Naive thymus-derived CD8-positive, alpha-beta T cell (primary cell): ENCODE measurements at places on chromosomes 1 and 21.

DNA sequence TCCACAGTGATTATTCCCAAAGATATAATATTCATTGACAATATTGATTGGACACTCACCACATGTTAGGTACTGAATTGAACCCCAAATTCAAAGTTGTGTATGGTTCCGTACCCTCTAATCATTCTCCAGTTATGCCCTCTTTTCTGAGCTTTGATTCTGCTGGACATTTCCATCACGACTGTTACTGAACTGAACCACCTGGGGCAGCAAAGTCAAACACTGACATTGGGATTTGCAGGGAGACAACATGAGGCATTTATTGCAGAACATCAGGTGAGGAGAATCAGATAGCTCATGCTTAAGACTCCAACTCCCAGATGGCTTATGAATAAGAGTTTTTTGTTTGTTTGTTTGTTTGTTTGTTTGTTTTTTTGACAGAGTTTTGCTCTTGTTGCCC lies 420.9 kb downstream of the DISC1 start:
- H3K27me3 ChIP-seq = no peaks in the 10 kb centered on the region
- H3K27ac ChIP-seq = no peak overlapping the region

GRCh38 chr1:86258101-86258500 lies 101.5 kb upstream of the COL24A1 start:
- no peak overlapping the region for H3K27ac ChIP-seq
- no peak for DNase-seq
- peaks cover 4% of the 10 kb centered on the region for H3K27me3 ChIP-seq
- no peaks in the 10 kb centered on the region for H3K36me3 ChIP-seq
- H3K4me1 ChIP-seq = no peaks in the 10 kb centered on the region
- no peak overlapping the region for H3K4me3 ChIP-seq

DNA sequence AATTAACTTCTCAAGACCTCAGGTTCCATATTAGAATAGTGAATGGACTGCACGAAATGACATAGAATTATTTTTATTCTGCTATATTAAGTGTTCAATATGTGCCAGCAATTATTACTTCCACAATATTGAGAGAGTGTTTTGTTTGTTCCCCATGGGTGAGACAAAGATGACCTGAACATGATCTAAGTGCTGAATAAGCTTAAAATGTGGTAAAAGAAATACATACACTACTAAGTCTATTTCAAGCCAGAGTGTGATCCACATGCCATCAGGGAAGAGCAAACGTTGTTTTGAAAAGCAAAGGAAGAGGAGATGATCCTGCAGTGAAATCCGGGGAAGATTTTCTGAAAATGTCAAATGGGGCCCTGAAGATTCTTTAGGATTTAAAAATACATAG lies 59.8 kb upstream of the RUNX1 start:
- no peak overlapping the region for H3K27ac ChIP-seq

GRCh38 chr1:236759252-236759859 lies 35.7 kb upstream of the MTR start:
- no peaks in the 10 kb centered on the region for H3K36me3 ChIP-seq
- peaks cover 2% of the 10 kb centered on the region for H3K4me1 ChIP-seq
- no peak for DNase-seq

GRCh38 chr21:44637018-44637850 lies at the start of gene KRTAP10-10:
KRTAP10-10 (plus strand) TSS chr21:44637356; CDS start chr21:44637418, 62 bp downstream.
- H3K4me3 ChIP-seq = no peak within 1 kb of the TSS
- no peak within 1 kb of the TSS for H3K27ac ChIP-seq
- H3K27me3 ChIP-seq = peaks cover 6% of the 10 kb centered on the region
- DNase-seq = no peak
- H3K4me1 ChIP-seq = peaks cover 14% of the 10 kb centered on the region

- no peaks in the 10 kb centered on the region for H3K36me3 ChIP-seq
- DNase-seq = no peak
- H3K27ac ChIP-seq = no peak overlapping the region
- H3K4me3 ChIP-seq = no peak overlapping the region
- H3K27me3 ChIP-seq = peaks cover 25% of the 10 kb centered on the region
- H3K4me1 ChIP-seq = no peaks in the 10 kb centered on the region
These were observed 117.1 kb downstream of the ESRRG start for GRCh38 chr1:216606047-216606637.

GRCh38 chr1:215526147-215526845 lies 40.8 kb upstream of the KCTD3 start:
- DNase-seq = no peak
- no peaks in the 10 kb centered on the region for H3K36me3 ChIP-seq
- no peaks in the 10 kb centered on the region for H3K4me1 ChIP-seq
- peaks cover 7% of the 10 kb centered on the region for H3K27me3 ChIP-seq

DNA sequence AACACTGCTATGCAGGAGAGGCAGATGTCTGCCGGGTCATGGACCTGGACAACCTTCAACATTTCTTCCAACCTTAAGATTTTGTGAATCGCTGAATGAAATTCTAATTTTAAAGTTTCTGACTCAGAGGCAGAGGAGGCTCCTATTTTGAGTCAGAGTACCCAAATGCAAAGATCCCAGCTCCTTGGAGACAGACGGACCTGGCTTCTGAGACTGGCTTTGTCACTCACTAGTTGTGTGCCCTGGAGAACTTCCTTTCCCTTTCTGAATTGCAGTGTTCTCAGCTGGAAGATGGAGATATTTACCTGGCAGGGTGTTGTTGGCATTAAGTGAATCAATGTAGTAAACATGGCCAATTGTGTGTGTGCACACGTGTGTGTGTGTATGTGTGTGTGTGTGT lies 51.9 kb downstream of the IER5 start:
- no peaks in the 10 kb centered on the region for H3K36me3 ChIP-seq
- DNase-seq = no peak
- no peak overlapping the region for H3K4me3 ChIP-seq

GRCh38 chr1:59266180-59266926 lies 30.5 kb upstream of the FGGY start:
- H3K27ac ChIP-seq = no peak overlapping the region
- peaks cover 4% of the 10 kb centered on the region for H3K36me3 ChIP-seq
- DNase-seq = no peak
- H3K27me3 ChIP-seq = peaks cover 21% of the 10 kb centered on the region

DNA sequence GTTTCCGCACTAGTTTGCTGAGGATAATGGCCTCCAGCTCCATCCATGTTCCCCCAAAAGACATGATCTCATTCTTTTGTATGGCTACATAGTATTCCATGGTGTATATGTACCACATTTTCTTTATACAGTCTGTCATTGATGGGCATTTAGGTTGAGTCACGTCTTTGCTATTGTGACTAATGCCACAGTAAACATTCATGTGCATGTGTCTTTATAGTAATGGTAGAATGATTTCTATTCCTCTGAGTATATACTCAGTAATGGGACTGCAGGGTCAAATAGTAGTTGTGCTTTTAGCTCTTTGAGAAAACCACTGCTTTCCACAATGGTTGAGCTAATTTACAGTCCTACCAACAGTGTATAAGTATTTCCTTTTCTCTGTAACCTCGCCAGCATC lies 78.3 kb upstream of the BCL9 start:
- H3K4me1 ChIP-seq = no peaks in the 10 kb centered on the region
- peaks cover 32% of the 10 kb centered on the region for H3K27me3 ChIP-seq
- peaks cover 20% of the 10 kb centered on the region for H3K36me3 ChIP-seq
- H3K4me3 ChIP-seq = no peak overlapping the region

- no peaks in the 10 kb centered on the region for H3K4me1 ChIP-seq
- H3K4me3 ChIP-seq = no peak overlapping the region
- no peaks in the 10 kb centered on the region for H3K36me3 ChIP-seq
- no peak for DNase-seq
- H3K27me3 ChIP-seq = peaks cover 7% of the 10 kb centered on the region
These were observed 84.5 kb downstream of the BEND5 start for GRCh38 chr1:48692235-48692634.

DNA sequence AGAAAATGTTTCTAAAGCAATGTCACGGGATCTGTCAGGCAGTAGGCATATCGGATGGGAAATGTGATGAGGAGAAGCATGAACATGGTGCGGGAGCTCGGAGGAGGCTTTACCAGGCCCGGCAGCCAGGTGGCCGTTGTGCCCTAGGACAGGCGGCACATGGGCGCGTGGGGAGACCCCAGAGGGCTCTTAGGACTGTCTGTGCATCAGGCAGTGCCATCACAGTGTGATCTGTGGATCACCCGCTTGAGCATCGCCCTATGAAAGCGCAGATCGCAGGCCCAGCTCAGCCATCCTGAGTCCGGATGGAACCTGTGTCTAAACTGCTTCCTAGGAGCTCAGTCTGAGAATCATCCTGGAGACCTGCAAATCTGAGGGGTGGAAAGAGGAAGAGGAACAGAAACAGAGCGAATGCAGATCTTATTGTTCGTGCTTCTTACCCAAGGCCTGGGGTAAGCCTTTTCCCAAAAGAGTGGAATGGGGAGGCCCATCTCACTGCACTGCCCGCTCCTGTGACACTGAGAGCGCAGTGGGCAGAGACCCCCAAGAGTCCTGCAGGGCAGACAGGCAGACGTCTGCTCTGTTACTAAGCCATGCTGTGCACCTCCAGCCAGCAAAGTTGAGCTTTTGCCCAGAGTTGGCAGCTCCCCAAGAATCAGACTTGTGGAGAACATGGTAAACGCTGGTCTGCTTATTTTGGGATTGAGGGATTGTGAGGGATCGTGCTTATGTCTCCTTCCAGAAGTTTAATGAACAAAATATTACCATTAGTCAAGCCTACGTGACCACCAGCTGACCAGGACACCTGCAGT lies 251.0 kb downstream of the RHOU start:
- no peak overlapping the region for H3K27ac ChIP-seq
- no peak for DNase-seq
- H3K27me3 ChIP-seq = peaks cover 1% of the 10 kb centered on the region
- H3K36me3 ChIP-seq = no peaks in the 10 kb centered on the region
- H3K4me1 ChIP-seq = peaks cover 4% of the 10 kb centered on the region
- no peak overlapping the region for H3K4me3 ChIP-seq

DNA sequence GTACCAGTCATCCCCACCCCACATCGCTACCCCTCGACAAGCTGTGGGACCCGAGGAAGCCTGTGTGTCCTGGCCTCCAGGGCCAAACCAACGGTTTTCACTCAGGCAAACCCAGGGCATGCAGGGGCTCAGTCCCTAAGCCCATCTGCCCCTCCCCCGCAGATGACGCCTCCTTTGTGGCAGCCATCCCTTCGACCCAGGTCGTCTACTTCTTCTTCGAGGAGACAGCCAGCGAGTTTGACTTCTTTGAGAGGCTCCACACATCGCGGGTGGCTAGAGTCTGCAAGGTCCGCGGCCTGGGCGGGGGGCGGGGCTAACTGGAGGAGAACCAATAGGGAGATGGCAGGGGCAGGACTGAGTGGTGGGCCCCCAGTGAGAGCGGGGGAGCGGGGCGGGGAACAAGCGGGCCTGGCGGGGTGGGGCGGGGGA lies 7.4 kb downstream of the SEMA4A start:
- DNase-seq = peak; percentile 62
- no peaks in the 10 kb centered on the region for H3K27me3 ChIP-seq
- H3K36me3 ChIP-seq = no peaks in the 10 kb centered on the region
- H3K4me3 ChIP-seq = peak overlapping the region; percentile 69
- peaks cover 21% of the 10 kb centered on the region for H3K4me1 ChIP-seq

DNA sequence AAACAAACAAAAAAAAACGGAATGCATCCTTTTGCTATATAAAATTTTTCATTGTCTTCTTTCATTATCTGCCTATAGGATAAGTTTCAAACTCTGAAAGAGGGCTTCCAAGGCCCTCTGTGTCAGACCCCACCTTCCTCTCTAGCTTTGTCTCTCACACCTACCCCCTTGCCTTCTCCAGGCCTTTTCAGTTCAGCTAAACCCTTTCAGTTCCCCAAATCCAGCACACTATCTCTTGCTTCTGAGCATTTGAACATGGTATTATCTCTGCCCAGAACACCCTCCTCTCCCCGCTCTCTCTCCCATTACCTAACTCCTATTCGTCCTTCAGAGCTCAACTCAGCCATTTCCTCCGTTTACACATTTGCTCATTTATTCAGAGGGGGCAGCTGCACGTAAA lies 35.7 kb downstream of the C1orf216 start:
- no peak for DNase-seq
- no peaks in the 10 kb centered on the region for H3K4me1 ChIP-seq
- no peak overlapping the region for H3K27ac ChIP-seq
- H3K4me3 ChIP-seq = no peak overlapping the region

- H3K27ac ChIP-seq = no peak overlapping the region
- H3K27me3 ChIP-seq = no peaks in the 10 kb centered on the region
These were observed 66.4 kb downstream of the DMRTB1 start for GRCh38 chr1:53525595-53525994.

- H3K27ac ChIP-seq = no peak overlapping the region
- H3K4me3 ChIP-seq = no peak overlapping the region
- peaks cover 1% of the 10 kb centered on the region for H3K36me3 ChIP-seq
- no peaks in the 10 kb centered on the region for H3K27me3 ChIP-seq
These were observed 27.3 kb downstream of the PIGP start for GRCh38 chr21:37045556-37045955.

DNA sequence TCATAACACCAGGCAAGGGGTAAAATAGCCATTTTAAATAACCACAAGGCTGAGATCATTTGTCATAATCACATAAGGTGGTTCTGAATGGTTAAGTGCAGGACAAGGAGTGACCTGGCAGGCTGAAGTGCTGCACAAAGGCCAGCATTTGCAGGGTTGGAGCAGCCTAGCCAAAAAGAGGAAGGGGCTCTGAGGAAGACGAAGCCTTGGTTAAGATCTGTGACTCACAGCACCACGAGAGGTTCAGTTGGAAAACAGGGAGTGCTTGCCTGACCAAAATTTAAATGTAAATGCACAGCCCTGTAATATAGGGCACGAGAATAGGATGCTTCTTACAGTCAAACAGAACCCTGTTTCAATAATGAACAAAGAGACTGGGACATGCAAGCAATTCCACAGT lies 12.1 kb downstream of the ATP5PF start:
- DNase-seq = no peak
- H3K4me1 ChIP-seq = peaks cover 5% of the 10 kb centered on the region
- peak overlapping the region; percentile 2 for H3K27ac ChIP-seq
- H3K36me3 ChIP-seq = peaks cover 66% of the 10 kb centered on the region
- no peaks in the 10 kb centered on the region for H3K27me3 ChIP-seq

- H3K27ac ChIP-seq = peak overlapping the region; percentile 86
- H3K27me3 ChIP-seq = no peaks in the 10 kb centered on the region
- DNase-seq = peak; percentile 77
- H3K36me3 ChIP-seq = peaks cover 4% of the 10 kb centered on the region
- H3K4me1 ChIP-seq = peaks cover 29% of the 10 kb centered on the region
These were observed 137.4 kb downstream of the BACH1 start for GRCh38 chr21:29436143-29436542.

GRCh38 chr21:43354026-43354420 lies 72.9 kb downstream of the SIK1 start:
- no peak overlapping the region for H3K4me3 ChIP-seq
- H3K27me3 ChIP-seq = no peaks in the 10 kb centered on the region
- no peaks in the 10 kb centered on the region for H3K36me3 ChIP-seq
- no peak overlapping the region for H3K27ac ChIP-seq

- peaks cover 5% of the 10 kb centered on the region for H3K27me3 ChIP-seq
- H3K4me3 ChIP-seq = peak overlapping the region; percentile 25
- H3K27ac ChIP-seq = no peak overlapping the region
- H3K36me3 ChIP-seq = no peaks in the 10 kb centered on the region
- no peak for DNase-seq
- H3K4me1 ChIP-seq = peaks cover 4% of the 10 kb centered on the region
These were observed 45.0 kb upstream of the DNAJC6 start for GRCh38 chr1:65264197-65264929.
